Esophagus squamous epithelium (tissue), 5 donors: ENCODE measurements at places on chromosomes 11 and 22.

GRCh38 chr22:26777156-26777801, 119.9 kb downstream of the MIAT start:
- no peak for DNase-seq

- no peak for DNase-seq
These were observed 85.8 kb downstream of the FANCF start for GRCh38 chr11:22539821-22540256.

DNA sequence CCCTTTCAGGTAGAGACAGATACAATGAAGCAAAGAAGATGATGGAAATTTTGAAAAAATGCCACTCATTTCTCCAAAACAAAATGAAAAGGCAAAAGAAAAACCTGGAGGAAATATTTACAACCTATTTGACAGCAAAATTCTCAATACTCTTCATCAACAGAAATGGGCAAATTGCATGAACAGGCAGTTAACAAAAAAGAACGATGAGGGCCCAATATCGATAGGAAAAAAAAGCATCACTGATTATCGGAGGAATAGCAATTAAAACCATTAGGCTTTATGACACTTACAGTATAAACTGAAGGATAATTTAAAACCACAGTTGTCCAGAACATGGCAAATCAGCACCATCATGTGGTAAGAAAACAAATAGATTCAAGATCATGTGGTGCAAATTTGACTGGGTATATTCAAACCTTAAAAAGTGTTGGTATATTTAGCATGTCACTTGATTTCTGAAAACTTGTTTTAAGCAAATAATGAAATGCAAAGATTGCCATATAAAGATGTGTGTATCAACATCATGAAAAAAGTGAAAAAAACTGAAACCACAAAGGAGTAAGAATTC, 222.9 kb downstream of the BRD1 start:
- no peak for DNase-seq

DNA sequence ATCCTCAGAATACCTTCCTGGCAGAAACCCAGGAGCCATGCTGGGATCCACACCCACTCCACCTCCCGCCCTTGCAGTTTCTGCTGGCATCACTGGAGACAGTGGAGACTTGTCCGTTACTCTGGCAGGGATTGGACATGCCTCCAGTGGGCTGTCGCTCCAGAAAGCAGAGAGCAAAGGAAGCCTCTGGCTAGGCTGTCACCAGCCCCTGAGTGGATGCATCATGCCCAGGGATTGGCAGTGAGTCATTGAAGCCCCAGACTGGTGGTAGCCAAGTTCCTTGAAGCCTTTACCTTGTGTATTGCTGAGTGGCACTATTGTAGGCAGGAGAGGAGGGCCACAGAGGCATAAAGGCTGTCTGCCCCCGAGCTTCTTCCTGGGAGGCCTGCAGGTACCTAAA, 34.8 kb upstream of the E2F8 start:
- no peak for DNase-seq

GRCh38 chr11:46603704-46604308, 10.0 kb upstream of the AMBRA1 start:
- no peak for DNase-seq

- no peak for DNase-seq
These were observed 8.5 kb downstream of the PAX6 start for GRCh38 chr11:31802609-31802989.

GRCh38 chr11:1734641-1735081, 15.7 kb downstream of the IFITM10 start:
- no peak for DNase-seq

DNA sequence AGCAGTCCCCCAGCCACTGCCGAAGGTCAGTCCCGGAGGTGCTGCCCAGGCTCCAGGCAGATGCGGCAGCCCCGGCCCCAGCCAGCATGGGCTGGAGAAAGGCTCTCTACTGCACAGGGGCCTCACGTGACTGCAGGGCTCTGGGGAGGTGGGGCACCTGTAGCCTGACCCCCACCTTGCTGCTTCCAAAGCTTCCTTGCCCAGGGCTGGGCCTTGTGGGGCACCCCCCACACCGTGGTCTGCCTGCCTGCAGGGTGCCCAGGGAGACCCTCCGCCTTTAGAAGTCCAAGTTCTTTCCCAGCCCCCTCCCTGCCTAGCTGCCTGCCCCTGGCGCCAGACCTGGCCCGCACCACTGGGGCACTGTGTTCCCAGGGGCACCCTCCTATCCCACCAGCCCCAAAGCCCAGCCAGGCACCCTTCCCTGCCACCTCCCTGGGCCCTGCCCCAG, 28.4 kb upstream of the TXNRD2 start:
- no peak for DNase-seq

DNA sequence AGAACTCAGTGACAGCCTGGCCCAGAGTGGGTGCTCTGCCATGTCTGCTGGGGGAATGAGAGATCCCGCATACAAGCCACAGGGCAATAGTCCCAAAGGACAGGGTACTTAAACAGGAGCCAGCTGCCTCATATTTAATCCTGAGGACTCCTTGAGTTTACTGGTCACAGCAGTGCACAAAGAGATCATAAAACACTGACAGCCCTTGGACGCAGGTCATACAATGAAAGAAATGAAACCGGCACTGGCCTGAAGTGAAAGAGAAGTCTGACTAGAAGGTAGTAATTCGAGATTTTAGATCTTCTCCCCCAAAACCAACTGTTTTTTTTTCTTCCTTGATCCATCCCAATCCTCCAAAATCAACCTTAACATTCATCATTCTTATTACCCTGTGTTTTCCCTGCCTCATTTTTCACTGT, 299.8 kb upstream of the SYN3 start:
- DNase-seq, result no peak

DNA sequence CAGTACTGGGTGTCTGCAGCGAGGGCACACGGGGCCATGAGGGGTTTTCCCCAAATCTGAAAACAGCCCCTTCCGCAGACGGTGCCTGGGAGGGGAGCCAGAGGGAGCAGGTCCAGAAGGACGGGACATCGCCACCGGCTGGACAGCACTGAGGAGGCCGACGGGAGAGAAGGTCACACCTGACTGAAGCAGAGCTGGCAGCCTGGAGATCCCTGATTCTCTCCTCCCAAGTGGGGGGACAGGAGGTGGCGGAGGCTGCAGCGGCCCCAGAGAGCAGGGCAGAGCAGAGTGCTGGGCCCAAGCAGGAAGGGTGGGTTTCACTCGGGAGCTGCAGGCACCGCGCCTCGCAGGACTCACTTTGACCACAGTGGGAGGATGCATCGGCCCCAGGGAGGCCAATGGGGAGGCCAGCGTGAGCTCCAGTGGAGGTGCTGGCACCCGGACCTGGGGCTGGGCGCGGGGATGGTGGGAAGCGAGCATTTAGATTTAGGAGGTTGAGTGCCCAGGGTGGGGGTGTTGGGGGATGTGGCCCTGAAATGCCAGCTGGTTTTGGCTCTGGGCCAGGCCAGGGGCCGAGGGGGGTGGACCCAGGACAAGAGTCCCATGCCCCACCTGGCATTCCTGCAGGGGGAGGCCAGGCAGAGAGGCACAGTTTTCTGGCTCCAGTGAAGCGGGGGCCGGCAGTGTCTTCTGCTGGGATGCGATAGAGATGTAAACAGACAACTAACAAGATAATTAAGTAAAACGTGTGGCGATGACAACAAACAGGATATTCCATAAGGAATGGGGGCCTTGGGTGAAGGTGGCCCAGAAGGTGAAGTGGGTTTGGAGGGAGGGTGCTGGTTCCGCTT, 92.3 kb upstream of the FGF3 start:
- no peak for DNase-seq

GRCh38 chr11:93717501-93717900, 23.8 kb downstream of the TAF1D start:
- DNase-seq, result no peak

DNA sequence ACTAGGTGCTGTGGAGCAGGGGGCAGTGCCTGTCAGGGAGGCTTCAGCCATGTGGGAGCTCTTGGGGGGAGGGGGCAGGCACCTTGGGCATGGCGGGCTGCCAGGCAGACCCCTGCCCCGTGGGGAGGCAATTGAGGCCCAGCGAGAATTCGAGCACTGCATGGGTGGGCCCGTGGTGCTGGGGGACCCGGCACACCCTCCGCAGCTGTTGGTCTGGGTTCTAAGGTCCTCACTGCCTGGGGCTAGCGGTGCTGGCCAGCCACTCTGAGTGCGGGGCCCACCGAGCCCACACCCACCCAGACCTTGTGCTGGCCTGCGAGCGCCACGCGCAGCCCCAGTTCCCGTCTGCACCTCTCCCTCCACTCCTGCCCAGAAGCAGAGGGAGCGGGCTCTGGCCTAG, 835.5 kb upstream of the CNTN5 start:
- DNase-seq, result no peak

DNA sequence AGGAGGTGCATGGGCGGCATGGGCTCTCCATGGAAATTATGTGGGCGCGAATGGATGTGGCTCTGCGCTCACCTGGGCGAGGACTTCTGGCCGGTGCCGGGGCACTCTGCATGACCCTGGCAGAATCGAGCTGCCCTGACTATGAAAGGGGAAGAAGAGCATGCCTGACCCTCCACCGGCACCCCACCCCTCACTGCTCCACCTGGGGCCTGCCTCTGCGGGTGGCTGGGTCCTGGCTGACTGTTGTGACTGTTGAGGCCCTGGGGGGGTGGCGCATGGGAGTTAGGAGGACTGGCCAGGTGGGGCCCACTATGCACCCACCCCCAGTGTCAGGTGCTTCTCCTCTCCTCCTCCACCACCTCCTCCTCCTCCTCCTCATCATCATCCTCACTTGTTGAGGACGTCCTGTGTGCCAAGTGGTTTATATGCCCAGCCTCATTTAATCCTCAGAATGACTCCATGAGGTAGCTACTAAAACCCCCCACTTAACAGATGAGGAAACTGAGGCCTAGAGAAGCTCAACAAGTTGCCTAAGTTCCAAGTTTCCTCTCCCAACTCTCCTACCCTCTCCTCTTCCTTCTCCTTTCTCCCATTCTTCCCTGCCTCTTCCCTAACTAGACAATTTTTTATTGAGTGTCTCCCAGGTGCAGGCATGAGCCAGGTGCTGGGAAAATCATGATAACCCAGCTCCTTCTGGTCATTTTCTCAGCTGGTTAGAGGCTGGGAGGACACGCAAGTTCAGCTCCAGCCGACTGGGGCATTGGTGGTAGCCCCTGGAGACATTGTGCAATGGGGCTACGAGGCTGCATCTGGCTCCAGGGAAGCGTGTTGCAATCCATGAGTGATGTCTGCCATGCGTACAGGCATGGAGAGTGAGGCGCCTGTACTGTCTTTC, 2.3 kb downstream of the MYEOV start:
- no peak for DNase-seq

DNA sequence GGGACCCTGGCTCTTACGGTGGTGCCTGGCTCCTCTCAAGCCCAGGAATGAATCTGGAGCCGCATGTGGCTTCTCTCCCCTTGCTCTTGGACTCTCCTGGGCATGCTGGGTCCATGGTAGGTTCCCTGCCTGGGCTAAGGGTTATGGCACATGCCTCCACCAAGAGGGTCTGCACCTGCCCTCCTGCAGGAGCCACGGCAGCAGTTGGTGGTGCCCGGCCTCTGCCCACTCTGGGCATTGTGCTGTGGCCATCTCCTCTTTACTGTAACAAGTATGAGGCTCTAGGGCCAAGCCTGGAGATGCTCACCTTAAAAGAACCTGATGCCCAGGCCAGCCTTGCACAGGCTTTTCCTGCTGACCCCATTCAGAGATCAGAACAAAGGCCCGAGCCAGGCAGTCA, 104.0 kb upstream of the PITPNB start:
- no peak for DNase-seq

- no peak for DNase-seq
These were observed 56.1 kb downstream of the AMBRA1 start for GRCh38 chr11:46537537-46538295.

DNA sequence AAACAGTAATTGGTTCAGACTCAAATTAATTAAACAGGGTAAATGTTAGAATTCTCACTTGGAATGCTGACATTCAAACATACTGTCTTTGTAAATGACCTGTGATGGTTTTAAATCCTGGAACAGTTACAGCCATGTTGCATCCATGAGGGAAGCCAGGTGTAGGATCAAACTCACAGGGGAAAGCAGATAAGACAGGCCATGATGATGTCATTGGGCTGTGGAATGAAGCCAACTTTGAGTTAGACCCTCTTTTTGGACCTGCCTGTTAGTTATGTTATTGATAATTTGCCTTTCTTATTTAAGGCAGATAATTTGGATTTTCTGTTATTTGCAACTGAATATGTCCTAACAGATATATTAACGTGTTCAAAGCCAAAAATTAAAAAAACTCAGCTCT, 39.3 kb upstream of the ABTB2 start:
- DNase-seq, result no peak

- no peak for DNase-seq
These were observed 1.3 kb downstream of the ELMOD1 start for GRCh38 chr11:107592231-107592590.

- no peak for DNase-seq
These were observed 94.4 kb downstream of the FAM76B start for GRCh38 chr11:95695181-95695580.

DNA sequence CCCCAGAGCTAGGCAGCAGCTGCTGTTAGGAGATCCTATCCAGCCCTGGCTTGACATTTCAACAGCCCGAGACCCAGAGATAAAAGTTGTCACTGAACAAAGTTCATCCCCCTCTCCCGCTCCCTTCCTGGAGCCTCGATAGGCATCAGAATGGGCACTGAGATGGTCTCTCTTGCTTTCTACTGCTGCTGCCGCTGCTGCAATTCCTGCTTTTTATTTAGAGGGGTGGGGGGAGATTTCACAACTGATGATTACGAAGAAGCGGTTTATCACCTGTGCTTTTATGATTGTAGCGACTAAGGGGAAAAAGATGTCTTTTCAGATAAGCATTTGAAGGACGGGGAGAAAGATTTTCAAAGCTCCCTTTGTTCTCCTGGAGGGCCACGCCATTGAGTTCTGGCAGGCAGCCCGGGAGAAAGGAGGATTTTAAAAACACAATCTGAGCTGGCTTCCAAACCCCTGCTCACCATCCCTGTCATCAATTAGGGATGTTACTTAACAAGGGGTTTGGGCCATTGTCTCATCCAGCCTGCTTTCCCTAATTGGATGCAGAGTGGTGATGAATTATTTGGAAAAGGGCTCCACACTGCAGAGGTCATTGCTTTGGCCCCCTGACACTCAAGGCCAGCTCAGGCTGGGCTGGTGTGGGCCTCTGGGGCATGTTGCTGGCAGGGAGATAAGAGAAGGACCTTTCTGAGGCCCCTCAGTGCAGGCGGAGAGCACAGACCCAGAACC, 344.7 kb downstream of the BUD13 start:
- no peak for DNase-seq

GRCh38 chr11:85718991-85719807, 33.2 kb upstream of the CCDC89 start:
- DNase-seq, result no peak

GRCh38 chr11:81916451-81916850, 817.2 kb downstream of the FAM181B start:
- DNase-seq, result no peak

GRCh38 chr22:38238519-38239071, 34.2 kb downstream of the TMEM184B start:
- DNase-seq, result no peak

DNA sequence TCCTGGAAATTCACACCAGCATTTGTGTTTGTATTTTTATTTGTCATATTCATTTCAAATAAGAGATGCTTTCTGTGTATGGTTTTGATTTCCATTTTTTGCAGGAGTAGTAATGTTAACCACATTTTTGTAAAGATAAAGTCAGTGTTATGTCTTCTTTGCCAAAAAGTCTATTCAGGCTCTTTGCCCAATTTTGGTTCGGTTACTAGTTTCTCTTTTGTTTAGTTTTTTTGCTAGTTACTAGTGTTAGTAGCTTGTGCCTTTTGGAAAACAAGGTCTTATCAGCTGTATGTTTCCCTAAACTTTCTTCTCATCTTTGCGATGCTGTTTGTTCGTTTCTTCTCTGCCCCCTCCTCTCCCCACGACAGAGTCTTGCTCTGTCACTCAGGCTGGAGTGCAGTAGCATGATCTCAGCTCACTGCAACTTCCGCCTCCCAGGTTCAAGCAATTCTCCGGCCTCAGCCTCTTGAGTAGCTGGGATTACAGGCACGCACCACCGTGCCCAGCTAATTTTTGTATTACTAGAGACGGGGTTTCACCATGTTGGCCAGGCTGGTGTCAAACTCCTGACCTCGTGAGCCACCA, 112.3 kb upstream of the GRK3 start:
- no peak for DNase-seq
